Ammon's horn (tissue), 1 donor: ENCODE measurements at places on chromosomes 5 and 9.

DNA sequence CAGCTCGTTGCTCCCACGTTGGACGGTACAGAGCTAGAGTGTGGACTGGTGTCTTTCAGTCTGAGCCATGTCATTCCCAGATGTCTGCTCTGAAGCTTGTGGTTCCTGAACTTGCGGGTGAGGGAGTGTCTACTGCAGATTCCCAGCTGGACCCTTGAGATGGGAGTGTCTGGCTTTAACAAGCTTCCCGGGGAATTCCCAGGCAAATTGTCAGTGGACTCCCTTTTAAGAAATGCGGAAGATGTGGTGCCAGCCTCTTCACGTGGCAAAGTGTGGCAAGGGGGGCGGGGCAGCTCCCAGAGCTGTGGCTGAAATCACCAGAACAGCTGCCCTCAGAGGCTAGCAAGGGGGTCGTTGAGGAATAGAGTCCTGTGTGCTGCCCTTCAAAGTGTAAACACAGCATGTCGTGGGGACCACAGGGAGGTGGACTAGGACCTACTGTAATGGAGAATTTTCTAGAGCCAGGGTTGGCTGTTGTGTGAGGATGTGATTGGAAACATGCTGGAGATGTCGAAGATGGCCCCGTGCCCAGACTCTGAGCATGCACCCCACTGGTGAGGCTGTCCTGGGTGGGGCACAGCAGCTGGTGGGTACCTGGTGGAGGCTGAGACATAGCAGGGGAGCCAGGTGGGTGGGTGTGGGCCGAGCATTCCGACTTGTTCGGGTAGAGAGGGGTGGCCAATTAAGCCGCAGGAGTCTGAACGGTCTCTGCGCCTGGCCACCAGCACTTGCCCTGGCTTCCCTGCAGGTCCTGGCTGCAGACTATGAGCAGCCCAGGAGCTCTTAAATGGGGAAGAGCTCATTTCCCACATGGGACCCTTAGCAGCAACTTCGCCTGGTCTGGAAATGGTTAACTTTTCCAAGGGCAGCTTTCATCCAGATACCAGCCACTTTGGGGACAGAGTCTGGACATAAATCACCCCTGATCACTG lies 37.4 kb downstream of the PRRX2 start:
- no peak for DNase-seq

- DNase-seq = no peak
Observed at GRCh38 chr5:78613151-78613533, 35.4 kb downstream of the LHFPL2 start.

DNA sequence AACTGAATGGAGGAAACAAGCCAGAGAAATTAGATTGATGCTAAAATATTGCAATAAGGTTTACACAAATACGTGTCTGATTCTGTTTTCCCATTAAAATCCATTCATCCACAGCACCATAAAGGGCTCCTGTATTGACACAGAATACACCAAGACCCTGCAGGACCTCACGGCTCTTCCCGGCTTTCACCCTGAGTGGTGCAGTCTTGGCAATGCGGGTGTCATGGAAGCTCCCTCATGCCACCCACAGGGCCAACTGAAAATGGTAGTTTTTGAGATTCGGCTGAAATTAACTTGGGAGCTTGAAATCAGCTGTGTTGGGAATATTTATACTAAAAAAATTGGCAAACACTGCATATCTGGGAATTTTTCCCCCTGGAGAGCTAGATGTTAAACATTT lies 17.3 kb upstream of the EXOC3 start:
- no peak for DNase-seq

- DNase-seq = peak; percentile 9
Observed at GRCh38 chr5:52668544-52669185, 119.1 kb upstream of the ITGA1 start.

DNA sequence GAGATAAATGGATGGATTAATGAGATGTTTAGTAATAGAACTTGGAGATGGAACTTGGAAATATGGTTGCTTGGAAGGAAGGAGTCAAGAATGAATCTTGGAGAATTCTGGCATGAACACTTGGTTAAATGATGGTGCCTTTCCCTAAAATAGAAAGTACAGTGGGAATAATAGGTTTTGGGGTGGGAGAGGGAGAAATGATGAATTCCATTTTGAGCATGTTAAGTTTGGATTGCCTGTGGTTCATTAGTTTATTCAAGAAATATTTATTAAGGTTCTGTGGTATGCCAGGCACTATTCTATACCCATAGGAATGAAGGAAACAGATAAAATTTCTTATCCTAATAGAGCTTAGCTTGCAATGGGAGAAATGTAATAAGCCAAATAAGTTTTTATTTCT lies 58.4 kb downstream of the PBX3 start:
- DNase-seq = no peak
